Myocyte (in vitro differentiated cells): ENCODE measurements at places on chromosomes 12 and 14.

GRCh38 chr12:52836042-52836466, 1.9 kb upstream of the KRT79 start:
- no peak for DNase-seq

- peak; percentile 61 for DNase-seq
Measured at GRCh38 chr12:12398026-12398859, 41.4 kb downstream of the BORCS5 start.

DNA sequence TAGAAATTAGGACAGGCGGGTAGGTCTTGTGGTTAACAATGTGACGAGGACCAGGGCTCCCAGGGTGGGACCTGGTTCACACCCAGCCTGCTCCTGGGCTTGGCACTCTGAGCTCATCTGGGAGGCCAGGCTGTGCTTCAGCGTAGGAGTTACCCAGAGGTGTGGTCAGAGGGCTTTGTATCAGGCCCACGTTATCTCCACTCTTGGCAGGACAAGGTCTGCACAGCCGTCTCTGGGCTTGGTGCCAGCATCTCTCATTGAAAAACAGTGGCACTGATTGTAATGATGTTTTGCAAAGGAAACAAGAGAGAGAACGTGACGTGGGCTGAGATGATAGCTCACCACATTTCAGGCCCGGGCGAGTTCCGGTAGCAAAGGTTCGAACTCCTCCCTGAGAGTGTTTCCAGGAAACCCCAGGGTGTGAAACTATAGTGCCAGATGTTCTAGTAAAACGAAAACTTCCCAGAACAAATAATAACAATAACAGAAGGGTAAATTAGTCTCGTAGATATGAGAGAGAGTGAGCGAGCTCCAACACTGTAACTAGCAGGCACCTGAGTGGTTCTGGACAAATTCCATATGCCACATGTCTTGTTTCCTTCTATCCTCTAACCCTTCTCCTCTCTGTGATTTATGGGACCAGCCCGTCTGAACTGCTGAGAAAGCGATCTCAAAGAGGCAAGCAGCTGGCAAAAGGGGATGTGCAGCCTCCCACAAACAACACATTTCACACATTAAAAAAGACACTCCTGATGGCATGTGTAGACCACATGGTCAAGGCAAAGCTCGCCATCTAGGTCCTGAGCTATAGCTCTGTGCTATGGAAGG, 227.3 kb downstream of the KTN1 start:
- peak; percentile 46 for DNase-seq

DNA sequence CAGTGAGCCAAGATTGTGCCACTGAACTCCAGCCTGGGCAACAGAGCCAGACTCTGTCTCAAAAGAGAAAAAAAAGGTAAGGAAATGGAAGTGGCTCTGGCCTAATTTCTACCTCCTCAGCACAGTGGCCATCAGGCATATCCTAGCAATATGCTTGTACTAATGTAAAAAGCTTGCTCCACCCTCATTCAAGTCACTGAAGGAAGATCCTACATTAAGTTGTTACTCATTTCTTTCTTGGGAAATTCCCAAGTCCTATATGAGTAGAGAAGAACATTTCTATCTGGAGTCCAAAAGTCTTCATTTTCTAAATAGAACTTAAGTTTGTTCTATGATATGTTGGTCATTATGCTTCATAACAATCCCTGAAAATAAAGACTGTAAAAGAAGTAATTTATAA, 67.3 kb upstream of the HOXC13 start:
- DNase-seq: no peak

- DNase-seq: peak; percentile 35
Measured at GRCh38 chr14:60350366-60350720, 101.3 kb downstream of the PPM1A start.

DNA sequence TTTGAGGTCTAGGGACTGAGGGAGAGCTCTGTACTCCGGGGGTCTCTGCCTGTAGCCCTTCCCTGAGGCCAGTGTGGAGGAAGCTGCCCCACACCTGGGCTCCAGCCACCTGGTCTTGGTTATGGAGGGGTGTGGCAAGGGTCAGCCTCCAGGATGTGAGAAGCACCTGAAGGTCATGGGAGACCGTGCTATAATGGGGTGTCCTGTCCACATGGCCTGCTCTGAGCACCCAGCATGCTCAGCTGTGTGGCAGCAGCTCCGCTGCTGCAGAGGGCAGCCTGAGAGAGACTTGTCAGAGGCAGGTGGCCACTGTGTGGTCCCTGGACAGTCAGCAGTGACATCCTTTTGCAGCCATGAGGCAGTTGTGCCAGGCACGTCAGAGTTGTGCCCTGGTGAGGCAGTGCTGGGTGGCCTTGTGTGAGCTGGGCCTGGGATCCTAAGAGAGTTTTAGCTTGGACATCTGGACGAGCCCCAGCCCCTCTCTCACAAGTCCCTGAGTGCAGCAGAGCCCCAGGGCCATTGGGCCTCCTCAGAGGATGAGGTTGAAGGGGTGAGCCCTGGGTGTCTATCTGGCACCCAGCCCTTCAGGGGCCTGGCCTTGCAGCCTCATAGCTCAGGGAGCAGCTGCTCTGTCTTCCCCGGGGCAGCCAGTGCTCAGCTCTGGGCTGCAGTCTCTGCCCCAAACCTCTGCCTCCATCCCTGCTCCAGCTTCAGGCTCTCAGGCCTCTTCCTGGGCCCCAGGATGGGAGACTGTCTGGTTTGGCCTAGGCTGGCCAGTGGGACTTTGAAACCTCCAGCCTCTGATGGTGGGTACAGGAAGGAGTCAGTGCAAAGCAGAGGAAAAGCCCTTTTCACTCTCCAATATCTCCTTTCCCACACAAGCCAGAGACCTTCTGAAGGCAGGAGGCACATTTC, 7.4 kb upstream of the ATG101 start:
- DNase-seq: no peak

DNA sequence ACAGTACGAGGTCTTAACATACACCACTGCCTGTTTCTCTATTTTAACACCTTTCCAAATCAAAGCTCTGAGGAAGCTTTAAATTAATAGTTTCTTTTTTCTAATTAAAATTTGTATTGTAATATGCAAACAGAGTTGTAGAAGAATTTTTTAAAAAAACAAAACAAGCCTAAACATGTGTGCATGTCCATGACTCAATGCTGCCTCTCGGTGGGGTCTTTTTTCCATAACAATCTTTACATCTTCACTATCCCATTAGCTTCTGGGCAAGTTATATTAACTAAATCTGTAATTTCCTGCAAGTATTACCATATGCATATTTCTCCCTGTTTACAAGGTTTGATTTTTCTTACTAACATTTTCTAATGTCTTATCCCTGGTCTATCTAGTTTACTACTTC, 143.9 kb upstream of the NAV3 start:
- DNase-seq: peak; percentile 23

DNA sequence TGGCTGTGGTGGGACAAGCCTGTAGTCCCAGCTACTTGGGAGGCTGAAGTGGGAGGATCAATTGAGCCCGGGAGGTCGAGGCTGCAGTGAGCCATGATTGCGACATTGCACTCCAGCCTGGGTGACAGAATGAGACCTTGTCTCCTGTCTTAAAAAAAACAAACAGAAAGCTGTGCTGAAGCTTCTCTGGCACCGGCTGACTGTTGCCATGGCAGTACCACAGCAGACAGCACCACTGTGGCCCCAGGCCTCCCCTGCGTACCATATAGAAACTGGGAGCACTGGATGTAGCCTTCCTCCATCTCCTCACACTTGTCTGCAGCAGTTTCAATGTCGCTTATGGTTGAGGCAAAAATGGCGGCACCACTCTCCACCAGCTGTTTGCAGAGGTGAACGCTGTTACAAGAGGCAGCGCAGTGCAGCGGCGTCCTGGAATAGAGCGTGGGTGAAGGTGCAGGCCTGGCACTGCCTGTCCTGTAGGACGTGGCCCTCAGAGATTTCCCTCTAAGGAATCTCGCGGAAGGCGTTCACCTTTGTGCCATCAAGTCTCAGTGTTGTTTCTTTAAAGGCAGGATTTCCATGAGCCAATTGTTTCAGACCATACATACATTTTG, 21.9 kb downstream of the ZFYVE21 start:
- no peak for DNase-seq

- DNase-seq: no peak
Measured at GRCh38 chr12:26251600-26251999, 56.2 kb downstream of the SSPN start.

- DNase-seq: no peak
Measured at GRCh38 chr12:19539071-19539470, 99.8 kb downstream of the AEBP2 start.

- no peak for DNase-seq
Measured at GRCh38 chr14:99644723-99645544, at the start of gene HHIPL1. Gene HHIPL1, plus strand, starts transcription at chr14:99645129. Its CDS starts 79 bp downstream, at chr14:99645208.

GRCh38 chr12:54215989-54216796, 27.4 kb upstream of the SMUG1 start:
- no peak for DNase-seq

DNA sequence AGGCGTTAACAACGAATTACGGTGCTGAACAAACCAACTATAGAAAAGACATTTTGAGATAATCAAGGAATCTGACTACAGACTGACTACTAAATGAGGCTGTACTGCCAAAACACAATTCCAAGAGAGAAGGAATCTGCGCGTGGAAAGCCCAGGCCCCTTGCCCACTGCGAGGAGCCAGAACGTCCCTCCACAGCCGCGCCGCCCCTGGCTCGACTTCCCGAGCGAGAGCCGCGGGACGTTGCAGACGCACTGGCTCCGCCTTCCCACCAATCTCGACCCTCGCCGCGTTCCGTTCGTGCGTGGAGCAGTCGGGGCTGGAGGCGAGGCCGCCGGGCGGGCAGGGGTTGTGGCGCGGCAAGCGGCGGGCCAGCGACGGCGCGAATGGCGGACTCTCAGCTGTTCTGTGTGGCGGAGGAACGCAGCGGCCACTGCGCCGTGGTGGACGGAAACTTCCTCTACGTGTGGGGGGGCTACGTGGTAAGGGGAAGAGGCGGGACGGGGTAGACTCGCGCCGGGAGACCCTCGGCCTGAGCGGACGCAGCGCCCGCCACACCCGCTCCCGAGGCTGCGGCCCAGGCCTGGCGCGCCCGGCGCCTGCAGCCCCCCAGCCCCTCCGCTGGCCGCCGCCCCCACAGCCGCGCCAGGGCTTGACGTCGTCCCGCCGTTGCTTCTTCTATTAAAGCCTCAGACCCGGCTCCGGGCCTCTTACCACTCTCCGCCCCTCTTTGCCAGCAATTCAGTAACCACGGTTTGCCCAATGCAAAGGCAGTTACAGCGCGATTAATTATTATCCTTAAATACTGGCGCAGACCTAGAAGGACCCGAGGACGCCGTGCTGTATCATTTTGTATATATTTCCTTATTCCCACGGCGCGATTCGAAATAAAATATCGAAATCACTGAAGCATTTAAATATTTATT, at the start of gene KLHDC1:
Gene KLHDC1, plus strand, starts transcription at position 310 of the 924 bp plus-strand sequence. Its CDS starts 75 bp downstream, at position 385.
- peak; percentile 89 for DNase-seq

GRCh38 chr12:68276402-68276930, 23.1 kb upstream of the IL22 start:
- no peak for DNase-seq

DNA sequence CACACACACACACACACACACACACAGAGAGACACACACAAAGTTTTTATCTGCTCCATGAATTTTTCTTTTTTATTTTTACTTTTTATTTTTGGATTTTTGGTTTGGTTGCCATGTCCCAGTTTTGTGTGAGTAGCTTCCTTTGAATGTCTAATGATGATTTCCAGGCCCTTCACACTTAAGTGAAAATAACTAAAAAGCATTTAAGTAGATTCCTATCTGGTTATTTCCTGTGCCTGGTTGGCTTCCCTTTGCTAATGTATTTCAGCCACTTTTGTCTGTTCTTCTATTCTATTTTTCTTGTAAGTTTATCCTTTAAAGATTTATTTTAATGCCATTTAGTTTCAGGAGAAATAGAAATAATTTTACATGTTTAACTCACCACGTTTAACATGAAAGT, 755.4 kb downstream of the SLC6A15 start:
- no peak for DNase-seq

DNA sequence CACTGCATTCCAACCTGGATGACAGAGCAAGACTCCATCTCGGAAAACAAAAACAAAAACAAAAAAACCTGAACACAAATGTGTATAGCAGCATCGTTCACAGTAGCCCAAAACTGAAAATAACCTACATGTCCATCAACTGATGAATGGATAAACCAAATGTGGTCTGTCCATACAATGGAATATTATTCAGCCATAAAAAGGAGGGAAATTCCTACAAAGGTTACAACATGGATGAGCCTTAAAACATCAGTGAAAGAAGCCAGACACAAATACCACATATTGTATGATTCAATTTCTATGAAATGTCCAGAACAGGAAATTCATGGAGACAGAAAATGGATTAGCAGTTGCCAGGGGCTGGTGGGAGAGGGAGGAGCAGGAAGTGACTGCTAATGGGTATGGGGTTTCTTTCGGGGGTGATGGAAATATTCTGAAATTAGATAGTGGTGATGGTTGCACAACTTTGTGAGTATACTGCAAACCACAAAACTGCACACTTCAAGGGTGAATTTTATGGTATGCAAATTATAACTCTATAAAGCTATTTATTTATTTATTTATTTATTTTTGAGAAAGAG, 4.0 kb downstream of the MYL2 start:
- no peak for DNase-seq

DNA sequence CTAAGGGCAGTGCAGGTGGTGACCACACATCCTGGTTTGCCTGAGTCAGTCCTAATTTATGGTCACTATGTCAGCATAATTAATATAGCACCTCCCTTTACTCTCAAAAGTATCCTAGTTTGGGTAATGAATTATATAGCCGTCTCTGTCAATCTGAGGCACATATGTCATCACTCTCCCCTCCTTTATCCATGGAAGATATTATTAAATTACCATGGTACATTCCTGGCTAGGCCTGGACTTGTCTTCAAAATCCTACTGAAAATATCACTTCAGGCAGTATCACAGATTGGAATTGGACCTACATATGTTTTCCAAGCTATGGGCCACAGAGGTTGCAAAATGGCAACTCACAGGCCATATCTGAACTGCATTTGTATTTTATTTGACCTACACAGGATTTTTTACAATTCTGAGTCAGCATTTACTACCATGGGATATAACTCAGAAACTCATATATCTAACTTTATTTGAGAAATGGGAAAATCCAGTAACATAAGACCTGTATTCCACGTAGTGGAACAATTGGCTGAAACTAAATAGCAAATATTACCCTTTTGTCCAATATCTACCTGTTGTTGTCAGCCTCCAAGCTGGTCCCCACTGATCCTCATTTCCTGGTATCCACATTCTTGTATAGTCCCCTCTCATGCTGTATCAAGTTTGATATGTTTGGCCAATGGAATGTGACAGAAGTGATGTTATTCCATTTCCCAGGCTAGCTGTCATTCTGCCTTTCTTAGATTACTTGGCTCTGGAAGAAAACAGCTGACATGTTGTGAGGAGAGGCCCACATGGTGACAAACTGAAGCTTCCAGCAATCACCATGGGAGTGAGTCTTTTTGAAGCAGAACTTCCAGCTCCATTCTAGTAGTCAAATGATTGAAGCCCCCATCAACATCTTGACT, 102.5 kb upstream of the MDM1 start:
- DNase-seq: peak; percentile 43

GRCh38 chr12:3171195-3171591, 94.0 kb downstream of the TSPAN9 start:
- DNase-seq: no peak

DNA sequence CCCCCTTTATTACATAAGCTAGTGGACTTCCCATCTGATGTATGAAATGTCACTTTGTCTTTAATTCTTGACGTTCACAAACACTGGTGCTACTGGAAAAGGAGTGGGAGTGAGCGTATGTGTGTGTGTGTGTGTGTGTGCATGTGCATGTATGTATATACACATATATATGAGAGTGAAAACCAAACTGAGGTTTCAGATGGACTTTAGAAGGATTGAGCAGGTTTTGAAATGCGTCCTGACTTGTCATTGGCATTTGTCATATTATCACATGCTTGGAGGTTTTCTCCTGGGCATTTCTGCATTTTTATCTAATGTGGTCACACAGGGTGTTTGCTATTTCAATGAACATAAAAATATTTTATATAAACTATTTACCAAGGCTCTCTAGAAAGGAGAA, 1085.9 kb downstream of the BCL11B start:
- no peak for DNase-seq
